ENCODE measurements at places on chromosomes 4 and X.

DNA sequence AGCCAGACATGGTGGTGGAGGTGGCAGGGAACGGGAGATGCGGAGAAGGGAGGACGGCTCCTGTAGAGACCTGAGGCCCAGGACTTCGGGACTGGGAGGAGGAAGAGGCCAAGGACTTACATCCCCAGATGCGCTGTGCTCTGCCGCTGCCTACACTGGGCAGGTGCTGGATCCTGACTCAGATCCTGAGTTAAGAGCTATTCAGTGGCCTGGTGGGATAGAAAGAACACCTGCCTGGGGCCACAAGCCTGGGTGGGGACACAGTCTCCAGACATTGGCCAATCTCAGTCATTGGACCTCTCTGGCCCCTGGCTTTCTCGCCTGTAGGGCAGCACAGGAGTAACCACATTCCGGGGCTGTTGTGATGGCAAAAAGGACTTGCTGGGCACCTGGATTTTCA lies 10.9 kb upstream of the MSX1 start:
- no peak for DNase-seq
- H3K4me1 ChIP-seq, result peaks cover 7% of the 10 kb centered on the region
- peaks cover 47% of the 10 kb centered on the region for H3K27me3 ChIP-seq

DNA sequence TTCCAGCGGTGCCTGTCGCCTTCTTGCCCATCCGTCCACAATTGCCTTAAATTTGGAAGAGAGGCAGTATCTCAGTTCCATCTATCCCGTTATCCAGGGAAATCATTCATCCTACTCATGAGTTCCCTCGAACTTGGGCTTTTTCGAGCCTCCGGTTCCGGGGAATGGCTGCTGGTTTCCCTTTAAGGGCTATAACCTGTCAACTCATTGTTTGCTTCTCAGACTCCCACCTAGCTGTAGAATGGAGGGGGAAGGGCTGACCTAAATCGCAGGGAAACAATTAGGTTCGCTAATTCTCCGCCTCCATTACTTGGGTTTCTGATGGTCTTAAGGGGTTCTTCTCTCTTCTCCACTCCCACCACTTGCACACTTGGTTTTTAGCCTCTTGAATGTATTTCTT lies 1.2 kb downstream of the UCHL1 start:
- no peak for DNase-seq
- peaks cover 57% of the 10 kb centered on the region for H3K27me3 ChIP-seq
- H3K4me1 ChIP-seq, result peaks cover 8% of the 10 kb centered on the region
- no peaks in the 10 kb centered on the region for H3K36me3 ChIP-seq
- no peak overlapping the region for H3K27ac ChIP-seq

- H3K4me1 ChIP-seq, result peaks cover 7% of the 10 kb centered on the region
- no peaks in the 10 kb centered on the region for H3K36me3 ChIP-seq
- no peak overlapping the region for H3K27ac ChIP-seq
- peak; percentile 26 for DNase-seq
- no peaks in the 10 kb centered on the region for H3K27me3 ChIP-seq
These were observed 217.5 kb downstream of the BANK1 start for GRCh38 chr4:102007959-102008425.

DNA sequence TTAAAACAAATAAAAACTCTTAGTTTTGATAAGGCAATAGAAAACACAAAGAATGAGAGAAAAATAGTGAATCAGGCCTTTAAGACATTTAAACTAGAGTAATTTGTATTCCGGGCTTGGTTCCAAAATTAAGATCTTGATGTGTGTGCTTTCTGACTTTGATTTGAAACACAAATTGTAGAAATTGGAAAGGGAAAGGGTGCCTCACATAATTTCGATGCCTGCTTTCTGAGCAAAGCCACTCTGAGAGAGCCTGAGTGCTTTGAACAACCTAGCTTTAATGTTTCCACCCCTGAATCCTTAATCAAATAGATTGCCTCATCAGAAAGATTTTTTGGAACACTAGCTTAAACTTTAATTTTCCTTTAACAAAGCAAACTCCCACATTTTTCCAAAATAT lies 666.8 kb downstream of the PCDH18 start:
- DNase-seq, result no peak
- H3K27me3 ChIP-seq, result no peaks in the 10 kb centered on the region
- H3K4me3 ChIP-seq, result no peak overlapping the region
- H3K4me1 ChIP-seq, result no peaks in the 10 kb centered on the region

GRCh38 chr4:5964030-5964429 lies 54.2 kb downstream of the C4orf50 start:
- DNase-seq, result no peak
- no peaks in the 10 kb centered on the region for H3K27me3 ChIP-seq
- H3K27ac ChIP-seq, result no peak overlapping the region
- no peaks in the 10 kb centered on the region for H3K4me1 ChIP-seq

DNA sequence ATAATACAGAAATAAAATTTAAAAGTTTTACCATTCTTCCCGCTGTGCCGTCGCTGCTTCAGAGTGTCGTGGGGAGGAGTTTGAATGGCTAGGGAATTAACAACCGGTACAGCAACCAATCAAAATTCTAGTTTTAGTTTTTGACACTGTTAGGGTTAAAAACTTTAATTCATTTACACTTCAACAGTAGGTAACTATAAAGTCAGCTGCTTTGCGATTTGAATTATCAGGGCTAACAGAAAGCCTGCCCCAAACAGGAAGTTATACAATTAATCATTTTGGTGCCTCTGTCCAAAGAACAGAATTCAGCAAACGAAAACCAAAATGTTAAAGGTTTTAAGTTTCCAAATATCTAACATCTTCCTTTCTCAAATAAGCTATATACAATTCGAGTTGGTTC lies 2.3 kb downstream of the HNRNPD start:
- H3K4me3 ChIP-seq, result peak overlapping the region; percentile 95
- H3K27ac ChIP-seq, result peak overlapping the region; percentile 95
- peaks cover 53% of the 10 kb centered on the region for H3K4me1 ChIP-seq
- H3K36me3 ChIP-seq, result peaks cover 61% of the 10 kb centered on the region

GRCh38 chr4:118898684-118899138 lies 10.1 kb downstream of the SYNPO2 start:
- H3K4me3 ChIP-seq, result no peak overlapping the region
- no peaks in the 10 kb centered on the region for H3K36me3 ChIP-seq
- H3K27me3 ChIP-seq, result peaks cover 3% of the 10 kb centered on the region
- no peak for DNase-seq
- peaks cover 5% of the 10 kb centered on the region for H3K4me1 ChIP-seq
- H3K27ac ChIP-seq, result no peak overlapping the region

DNA sequence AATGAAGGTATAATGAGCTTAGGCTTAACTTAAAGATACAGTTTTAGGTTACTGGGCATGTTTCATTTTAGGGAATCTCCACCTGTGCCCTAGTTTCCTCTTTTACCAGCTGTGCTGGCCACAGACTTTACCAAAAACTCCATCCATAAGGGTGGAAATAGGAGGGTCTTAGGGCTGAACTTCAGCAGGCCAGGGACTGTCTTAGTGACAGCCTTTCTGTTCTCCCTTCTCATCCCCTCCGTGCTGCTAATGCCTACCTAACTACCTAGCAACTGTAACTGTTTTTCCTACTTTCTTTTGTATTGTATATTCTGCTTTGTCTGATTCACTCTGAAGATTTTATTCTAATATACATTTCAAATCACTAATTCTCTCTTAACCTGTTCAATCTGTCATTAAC lies 1375.3 kb downstream of the PCDH18 start:
- no peak for DNase-seq
- no peak overlapping the region for H3K4me3 ChIP-seq
- no peaks in the 10 kb centered on the region for H3K27me3 ChIP-seq
- H3K27ac ChIP-seq, result no peak overlapping the region
- no peaks in the 10 kb centered on the region for H3K4me1 ChIP-seq

DNA sequence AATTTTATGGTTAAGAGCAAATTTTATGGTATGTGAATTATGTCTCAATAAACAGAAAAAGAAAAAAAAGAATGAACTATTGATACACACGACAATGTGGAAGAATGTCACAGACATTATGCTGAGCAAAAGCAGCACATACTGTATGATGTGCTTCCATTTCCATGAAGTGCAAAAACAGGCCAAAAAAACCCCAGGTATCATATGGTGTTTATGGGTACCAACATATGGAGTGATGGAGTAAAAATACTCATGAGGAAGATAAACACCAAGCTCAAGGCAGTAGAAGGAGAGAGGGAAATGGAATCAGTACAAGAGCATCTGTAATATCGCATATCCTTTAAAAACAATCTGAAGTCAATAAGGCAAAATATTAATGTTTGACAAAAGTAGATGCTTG lies 4.2 kb upstream of the GATA1 start:
- H3K36me3 ChIP-seq, result no peaks in the 10 kb centered on the region
- no peak overlapping the region for H3K4me3 ChIP-seq
- DNase-seq, result no peak
- H3K27me3 ChIP-seq, result no peaks in the 10 kb centered on the region

GRCh38 chr4:172838111-172838510 lies 330.5 kb upstream of the GALNT7 start:
- H3K27ac ChIP-seq, result no peak overlapping the region
- no peaks in the 10 kb centered on the region for H3K36me3 ChIP-seq
- no peak overlapping the region for H3K4me3 ChIP-seq
- no peaks in the 10 kb centered on the region for H3K27me3 ChIP-seq
- DNase-seq, result no peak

- H3K4me1 ChIP-seq, result no peaks in the 10 kb centered on the region
- no peak overlapping the region for H3K4me3 ChIP-seq
- no peaks in the 10 kb centered on the region for H3K27me3 ChIP-seq
- H3K27ac ChIP-seq, result no peak overlapping the region
These were observed 16.3 kb upstream of the MBNL3 start for GRCh38 chrX:132505116-132505515.

DNA sequence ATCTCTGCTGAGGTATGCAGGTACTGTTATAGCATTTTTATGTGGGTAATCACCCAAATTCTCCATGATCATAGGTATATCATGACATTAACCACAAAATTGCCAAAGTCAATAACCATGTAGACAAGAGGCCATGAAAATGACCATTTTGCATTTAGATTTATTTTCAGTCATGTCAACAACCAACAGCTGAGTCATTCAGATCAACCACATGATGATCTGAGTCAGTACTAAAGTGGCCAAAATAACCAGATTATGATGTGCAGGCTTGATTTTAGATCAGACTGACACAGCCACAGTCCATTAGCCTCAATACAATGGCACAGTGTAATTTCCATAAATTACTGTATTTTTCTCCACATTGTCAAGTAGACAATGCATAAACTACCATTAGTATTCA lies 240.5 kb downstream of the GRIA3 start:
- no peak for DNase-seq
- H3K27me3 ChIP-seq, result no peaks in the 10 kb centered on the region
- no peak overlapping the region for H3K27ac ChIP-seq
- no peaks in the 10 kb centered on the region for H3K36me3 ChIP-seq
- no peaks in the 10 kb centered on the region for H3K4me1 ChIP-seq

DNA sequence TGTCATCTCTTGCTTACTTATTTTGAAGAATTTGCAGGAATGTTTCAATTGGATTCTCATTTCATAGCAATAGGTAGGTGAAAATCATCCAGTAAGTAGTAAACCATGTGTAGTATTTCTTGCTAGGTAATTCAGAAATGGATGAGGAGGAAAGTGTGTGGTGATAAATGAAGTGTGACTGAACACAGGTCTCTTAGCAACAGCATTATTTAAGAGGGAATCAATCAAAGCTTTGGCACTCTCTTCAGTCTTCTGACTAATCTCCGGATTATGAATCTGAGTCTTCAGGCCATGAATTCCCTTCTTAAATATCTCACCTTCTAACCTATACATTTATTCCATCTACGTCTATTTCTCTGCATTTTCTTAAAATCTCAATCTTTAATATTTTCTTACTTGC lies 55.8 kb upstream of the ARHGAP24 start:
- H3K36me3 ChIP-seq, result no peaks in the 10 kb centered on the region
- H3K4me3 ChIP-seq, result no peak overlapping the region
- no peak overlapping the region for H3K27ac ChIP-seq
- H3K4me1 ChIP-seq, result no peaks in the 10 kb centered on the region
- DNase-seq, result no peak

DNA sequence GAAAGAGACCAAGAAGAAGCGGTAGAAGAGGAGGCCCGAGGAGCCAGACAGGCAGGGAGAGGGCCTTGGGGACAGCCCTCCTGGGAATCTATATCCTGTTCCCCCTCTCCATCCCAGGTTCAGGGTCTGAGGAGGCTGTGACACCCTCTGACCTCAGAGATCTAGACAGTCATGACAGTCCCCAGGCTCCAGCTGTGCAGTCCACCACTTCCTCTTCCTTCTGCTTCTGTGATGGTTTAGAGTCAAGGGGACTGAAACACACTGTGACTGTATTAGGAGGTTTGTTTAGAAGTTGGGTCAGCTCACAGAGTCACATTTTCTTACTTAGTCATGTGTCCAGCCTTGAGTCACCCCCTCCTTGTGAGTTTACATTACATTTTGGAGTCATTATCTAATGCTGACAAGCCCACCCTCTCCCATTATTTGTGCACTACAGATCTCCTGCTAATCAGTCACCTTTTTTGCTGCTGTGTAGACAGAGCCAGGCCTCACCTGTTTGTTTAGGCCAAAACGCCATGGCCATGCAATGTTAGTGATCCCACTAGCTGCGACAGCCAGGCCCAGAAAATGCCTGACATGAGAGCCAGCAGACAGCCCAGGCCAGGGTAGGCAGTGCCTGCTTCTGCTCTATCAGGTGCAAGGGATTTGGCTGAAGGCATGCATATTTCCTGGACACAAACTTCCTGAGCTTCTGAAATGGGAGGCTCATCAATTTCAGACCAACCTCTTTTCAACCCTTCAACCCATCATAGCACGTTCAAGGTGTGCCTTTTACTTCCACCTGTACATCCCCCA lies 26.0 kb downstream of the MANBA start:
- H3K4me3 ChIP-seq, result no peak overlapping the region
- H3K27me3 ChIP-seq, result no peaks in the 10 kb centered on the region
- H3K36me3 ChIP-seq, result peaks cover 29% of the 10 kb centered on the region
- peaks cover 23% of the 10 kb centered on the region for H3K4me1 ChIP-seq

GRCh38 chr4:84875636-84876371 lies 90.7 kb downstream of the WDFY3 start:
- no peaks in the 10 kb centered on the region for H3K4me1 ChIP-seq
- H3K27me3 ChIP-seq, result no peaks in the 10 kb centered on the region
- no peaks in the 10 kb centered on the region for H3K36me3 ChIP-seq
- no peak overlapping the region for H3K4me3 ChIP-seq
- DNase-seq, result no peak

DNA sequence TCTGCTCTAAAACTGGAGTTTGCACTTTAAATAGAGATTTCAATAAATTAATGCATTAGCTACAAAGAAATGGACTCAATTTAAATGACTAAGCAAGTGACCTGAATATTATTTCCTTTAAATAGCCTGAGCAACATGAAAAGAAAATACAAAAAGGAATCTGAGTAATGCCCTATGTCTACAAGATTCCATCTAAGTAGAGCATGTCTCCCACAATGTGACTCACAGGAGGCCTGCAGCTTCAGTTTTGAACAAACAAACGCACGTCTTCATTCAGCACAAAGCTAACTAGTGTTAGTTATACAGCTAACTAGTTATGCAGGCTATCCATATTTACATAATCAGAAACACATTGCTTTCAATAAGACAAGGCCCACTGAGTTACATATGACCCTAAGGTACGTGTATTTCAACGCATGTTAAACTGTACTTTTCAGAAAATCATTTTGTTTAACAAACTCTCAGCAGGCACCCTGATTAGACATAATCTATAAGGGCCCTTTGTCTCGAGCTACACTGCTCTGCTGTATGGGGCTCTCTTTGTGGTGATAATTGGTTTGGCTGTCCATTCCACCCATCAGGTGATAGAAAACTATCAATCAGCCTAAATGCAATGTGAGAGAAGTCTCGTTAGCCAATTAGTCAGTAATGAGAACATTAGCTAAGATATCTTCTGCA lies 116.5 kb downstream of the MAML3 start:
- H3K4me3 ChIP-seq, result no peak overlapping the region
- no peak for DNase-seq
- H3K27me3 ChIP-seq, result peaks cover 5% of the 10 kb centered on the region

GRCh38 chr4:45646885-45647590 lies 476.8 kb downstream of the GABRG1 start:
- DNase-seq, result no peak
- no peaks in the 10 kb centered on the region for H3K27me3 ChIP-seq
- H3K4me3 ChIP-seq, result no peak overlapping the region
- H3K36me3 ChIP-seq, result no peaks in the 10 kb centered on the region
